ENCODE measurements at places on chromosomes 6 and 20.

GRCh38 chr6:142725024-142725770, 219.8 kb downstream of the HIVEP2 start:
- no peak for DNase-seq

GRCh38 chr6:155778336-155778735, 322.7 kb upstream of the NOX3 start:
- no peak for DNase-seq

GRCh38 chr20:8322662-8323217, 190.7 kb downstream of the PLCB1 start:
- DNase-seq: no peak

GRCh38 chr6:43544461-43544860, 27.6 kb downstream of the POLR1C start:
- no peak for DNase-seq

- DNase-seq: no peak
These were observed 5.6 kb downstream of the FILIP1 start for GRCh38 chr6:75488033-75488432.

DNA sequence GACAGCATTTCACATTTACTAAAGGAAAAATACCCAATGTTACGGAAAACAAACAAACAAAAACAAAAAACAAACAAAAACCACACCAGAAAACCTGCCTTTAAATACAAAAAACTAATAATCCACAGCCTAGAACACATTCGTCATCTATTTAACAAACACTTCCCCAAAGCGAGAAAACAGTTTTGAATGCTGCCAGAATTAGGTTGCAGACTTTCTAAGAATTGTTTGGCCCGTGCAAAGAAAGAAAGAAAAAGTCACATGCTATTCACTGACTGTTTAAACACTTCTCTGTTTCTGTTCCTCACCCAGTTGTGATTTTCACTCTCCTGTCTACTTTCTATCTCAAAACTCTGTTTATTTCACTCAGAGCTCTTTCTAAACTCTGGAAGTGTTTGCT, 52.5 kb downstream of the BCAS1 start:
- DNase-seq: no peak

DNA sequence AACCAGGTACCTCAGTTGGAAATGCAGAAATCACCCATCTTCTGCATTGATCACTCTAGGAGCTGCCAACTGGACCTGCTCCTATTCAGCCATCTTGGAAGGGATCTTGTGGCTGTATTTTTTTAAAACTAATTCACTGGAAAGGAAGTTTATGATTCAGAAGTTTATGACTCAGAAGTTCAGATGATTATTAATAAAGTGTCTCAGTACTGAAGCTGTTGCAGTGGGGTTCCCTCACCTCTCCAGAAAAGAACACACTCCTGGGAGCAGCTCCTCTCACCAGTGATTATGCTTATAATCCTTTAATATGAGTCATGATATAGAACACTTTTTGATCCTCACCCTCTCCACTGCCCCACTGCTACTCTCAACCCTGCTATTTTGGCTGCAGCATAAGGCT, 291.2 kb upstream of the HS3ST5 start:
- no peak for DNase-seq

- DNase-seq: no peak
These were observed 82.0 kb upstream of the TRAF3IP2 start for GRCh38 chr6:111687652-111688051.

- DNase-seq: no peak
These were observed 5.4 kb downstream of the FOXF2 start for GRCh38 chr6:1394514-1395463.

- no peak for DNase-seq
These were observed 150.7 kb upstream of the GMDS start for GRCh38 chr6:2396042-2396657.

DNA sequence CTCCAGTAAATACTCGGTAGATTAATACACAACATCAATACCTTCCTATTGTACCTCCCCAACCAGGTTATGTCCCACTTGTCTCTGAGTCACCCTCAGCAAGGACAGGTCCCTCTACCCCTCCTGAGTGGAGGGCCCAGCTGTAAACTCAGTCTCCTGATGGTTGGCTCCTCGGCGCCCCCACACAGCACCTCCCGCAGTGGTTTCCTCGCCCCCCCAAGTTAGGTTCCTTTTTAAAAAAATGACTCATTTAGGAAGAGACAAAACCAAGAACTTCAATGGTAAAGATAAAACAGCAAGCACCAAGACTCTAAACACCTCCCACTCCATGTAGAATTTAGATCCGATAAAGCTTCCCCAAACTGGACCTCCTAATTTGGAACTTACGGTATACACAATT, 83.5 kb downstream of the TRERF1 start:
- DNase-seq: peak; percentile 76

DNA sequence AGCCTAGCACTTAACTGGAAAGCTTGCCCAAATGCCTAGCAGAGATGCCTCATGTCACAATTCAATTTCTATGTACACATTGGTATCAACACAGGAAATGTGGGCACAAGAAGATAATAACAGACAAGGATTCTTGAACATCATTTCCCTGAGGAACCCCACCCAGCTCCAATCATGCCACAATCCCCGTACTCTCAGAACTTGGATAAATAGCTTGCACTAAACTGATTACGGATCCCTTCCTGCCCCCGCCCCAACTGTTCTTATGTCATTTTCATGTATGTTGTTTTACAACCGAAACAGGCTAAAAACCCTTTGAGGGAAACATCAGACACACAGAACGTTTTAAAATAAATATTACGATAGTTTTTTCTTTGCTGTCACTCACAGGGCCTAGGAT, 87.1 kb downstream of the BACH2 start:
- DNase-seq: no peak

DNA sequence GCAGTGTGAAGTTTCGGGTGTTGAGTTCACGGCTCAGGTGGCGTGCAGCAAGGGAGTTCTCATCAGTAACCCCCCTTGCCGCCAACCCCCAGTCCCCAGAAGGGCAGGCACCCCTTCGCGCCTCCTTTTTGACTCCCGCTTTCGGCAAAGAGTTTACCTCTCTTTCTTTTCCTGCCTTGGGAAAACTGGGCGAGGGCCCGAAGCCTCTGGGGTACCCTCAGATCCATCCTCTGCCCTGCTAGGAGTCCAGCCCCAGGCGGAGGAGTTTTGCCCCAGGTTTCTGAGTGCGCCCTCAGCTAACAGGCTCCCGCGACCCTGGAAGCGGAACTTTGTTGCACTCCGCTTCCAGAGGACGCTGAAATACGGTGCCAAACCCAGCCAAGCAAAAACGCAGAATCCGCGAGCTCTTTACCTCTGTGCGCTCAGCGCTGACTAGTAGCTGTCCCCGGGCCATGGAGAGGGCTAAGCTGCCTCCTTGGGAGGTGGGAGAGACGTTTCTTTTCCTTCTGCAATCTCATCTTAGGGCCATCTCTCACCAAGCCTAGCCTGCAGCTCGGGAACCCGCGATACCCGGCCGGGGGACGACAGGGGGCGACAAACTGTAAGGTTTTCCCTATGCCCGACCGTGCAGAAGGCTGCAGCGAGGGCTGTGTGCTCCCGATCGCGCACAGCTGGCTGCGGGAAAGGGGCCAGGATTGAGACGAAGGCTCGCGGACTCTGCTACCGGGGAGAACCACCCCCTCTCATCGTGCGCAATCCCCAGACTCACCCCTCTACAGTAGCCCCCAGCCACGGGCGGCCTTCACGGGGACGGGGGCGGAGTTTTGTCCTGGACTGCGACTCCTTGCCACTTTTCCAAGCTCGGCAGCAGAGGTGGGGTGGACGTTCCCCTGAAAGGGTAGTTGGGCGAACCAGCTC, 2.7 kb upstream of the PAX1 start:
- peak; percentile 81 for DNase-seq

GRCh38 chr20:50848846-50849673, 54.2 kb downstream of the BCAS4 start:
- DNase-seq: no peak

DNA sequence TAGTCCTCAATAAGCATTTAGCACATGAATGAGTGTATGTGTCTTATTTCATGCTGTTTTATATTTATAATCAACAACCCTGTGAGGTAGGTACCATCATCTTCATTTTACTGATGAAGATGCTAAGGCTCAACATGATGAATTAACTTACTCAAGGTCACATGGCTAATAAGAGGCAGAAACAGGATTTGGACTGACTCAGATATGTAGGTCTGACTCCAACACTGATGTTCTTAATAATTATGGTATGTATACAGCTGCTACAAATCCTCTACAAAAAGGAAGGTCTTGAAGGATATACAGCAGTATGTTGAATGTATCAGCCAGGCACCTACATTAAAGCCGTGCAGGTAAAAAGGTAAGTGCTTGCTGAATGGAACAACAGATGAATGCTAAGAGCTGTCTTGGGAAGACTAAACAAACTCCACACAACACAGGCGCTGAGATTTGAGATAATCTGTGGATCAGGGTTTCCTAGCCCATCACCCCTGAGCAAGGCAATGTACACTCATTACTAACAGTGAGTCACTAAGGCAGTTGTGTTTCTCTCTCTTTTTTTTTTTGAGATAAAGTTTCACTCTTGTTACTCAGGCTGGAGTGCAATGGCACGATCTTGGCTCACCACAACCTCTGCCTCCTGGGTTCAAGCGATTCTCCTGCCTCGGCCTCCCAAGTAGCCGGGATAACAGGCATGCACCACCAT, 31.9 kb downstream of the TTI1 start:
- DNase-seq: peak; percentile 28

DNA sequence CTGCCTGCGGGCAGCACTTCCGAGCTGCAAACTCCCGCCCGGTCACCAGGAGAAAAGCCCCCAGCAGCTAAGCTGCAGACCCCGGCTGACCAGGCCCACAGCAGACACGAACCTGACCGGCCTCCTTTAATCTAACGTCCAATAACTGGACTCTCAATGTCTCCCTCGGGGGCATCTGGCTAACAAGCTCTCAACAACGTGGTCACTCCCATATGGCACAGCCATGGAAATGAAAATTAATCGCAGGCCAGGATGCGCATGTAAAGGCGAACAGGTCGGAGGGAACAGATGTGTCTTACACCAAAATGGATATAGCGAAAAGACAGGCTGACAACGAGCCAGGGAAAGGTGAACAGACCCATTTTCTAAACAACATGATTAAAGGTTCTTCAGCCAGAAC, 44.4 kb upstream of the SMOC2 start:
- no peak for DNase-seq

GRCh38 chr6:124960757-124961463, 1.3 kb upstream of the RNF217 start:
- no peak for DNase-seq

GRCh38 chr6:38738261-38738660, 23.1 kb downstream of the DNAH8 start:
- no peak for DNase-seq

- no peak for DNase-seq
These were observed 51.6 kb downstream of the CYP24A1 start for GRCh38 chr20:54122189-54122588.

GRCh38 chr6:154996016-154996590, 988 bp downstream of the TIAM2 start:
- no peak for DNase-seq

Measured in activated CD4-positive, alpha-beta T cell treated with anti-CD3 and anti-CD28 coated beads for 48 hours (primary cell).